ENCODE measurements at places on chromosomes 1 and 21. TPM values are rescaled to one million over a fixed set of nuclear protein-coding genes. Genes with fewer than 3 reads are reported as not detected.

ELF3 gene
- total RNA-seq: 0.63 TPM

STYXL2 gene
- total RNA-seq: not detected

TMEM125 gene
- not detected for total RNA-seq

CFAP141 gene
- total RNA-seq: not detected

IBA57 gene
- 14.1 TPM for total RNA-seq

CYP4Z1 gene
- total RNA-seq: not detected

IVL gene
- not detected for total RNA-seq

RGS8 gene
- not detected for total RNA-seq

MMP23B gene
- 0.38 TPM for total RNA-seq

KCNJ15 gene
- 2.5 TPM for total RNA-seq
